ENCODE measurements at places on chromosomes 6 and 20.

- no peak for DNase-seq
These were observed 8.0 kb upstream of the TNFRSF6B start for GRCh38 chr20:63688228-63689045.

- no peak for DNase-seq
These were observed 911.0 kb upstream of the CITED2 start for GRCh38 chr6:140285471-140285870.

DNA sequence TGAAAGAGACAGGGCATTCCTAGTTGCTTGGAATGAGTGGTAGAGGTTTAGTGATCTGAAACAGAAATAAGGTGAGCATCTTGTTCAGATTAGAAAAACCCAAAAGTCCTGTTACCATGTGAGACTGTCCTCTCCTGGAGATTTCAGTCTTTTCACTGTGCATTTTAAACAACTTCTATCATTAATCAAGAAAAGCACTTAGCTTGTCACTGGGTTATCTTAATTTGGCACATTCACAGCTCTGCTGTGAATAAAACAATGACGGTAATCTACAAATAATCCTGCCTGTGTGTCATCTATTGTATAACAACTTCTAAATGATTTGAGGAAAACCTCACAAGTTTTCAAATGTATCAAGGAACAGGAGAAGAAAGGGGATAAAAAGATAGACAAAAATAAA, 9.5 kb upstream of the SMIM8 start:
- no peak for DNase-seq

GRCh38 chr6:74780831-74781230, 425.0 kb downstream of the COL12A1 start:
- no peak for DNase-seq

DNA sequence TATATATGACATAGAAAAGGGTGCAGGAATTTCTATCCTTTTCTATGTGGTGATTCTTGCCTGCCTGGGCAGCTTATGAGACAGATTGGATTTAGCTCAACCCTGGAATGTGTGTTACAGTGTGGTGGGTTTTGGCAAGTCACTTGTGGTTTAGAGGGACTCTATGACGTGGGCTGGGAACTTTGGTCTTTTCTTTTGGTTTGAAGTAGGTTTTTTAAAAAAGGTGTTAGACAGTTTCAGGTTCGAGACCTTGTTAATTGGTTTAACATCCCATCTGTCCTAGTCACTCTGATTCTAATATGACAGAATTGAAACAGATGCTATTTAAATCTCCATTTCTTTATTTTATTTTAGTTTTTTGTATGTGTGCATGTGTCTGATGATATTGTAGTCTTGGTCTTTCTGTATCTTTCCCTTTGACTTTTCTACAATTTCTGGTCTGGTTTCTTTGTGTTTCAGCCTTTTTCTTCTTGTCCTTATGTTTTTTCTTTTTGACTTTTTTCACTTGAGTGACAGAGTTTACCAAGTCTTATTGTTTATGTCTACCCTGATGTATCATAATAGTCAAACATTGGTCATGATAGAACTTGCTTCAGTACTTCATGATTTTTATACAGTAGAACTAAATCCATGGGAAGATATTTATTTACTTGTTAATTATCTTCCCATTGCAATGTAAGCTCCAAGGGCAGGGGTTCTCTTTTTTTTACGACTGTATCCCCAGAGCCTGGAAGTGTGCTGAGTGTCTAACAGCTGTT, 174.3 kb downstream of the CDKAL1 start:
- DNase-seq, result peak; percentile 94

GRCh38 chr6:85911067-85911466, 268.4 kb upstream of the SYNCRIP start:
- DNase-seq, result no peak

DNA sequence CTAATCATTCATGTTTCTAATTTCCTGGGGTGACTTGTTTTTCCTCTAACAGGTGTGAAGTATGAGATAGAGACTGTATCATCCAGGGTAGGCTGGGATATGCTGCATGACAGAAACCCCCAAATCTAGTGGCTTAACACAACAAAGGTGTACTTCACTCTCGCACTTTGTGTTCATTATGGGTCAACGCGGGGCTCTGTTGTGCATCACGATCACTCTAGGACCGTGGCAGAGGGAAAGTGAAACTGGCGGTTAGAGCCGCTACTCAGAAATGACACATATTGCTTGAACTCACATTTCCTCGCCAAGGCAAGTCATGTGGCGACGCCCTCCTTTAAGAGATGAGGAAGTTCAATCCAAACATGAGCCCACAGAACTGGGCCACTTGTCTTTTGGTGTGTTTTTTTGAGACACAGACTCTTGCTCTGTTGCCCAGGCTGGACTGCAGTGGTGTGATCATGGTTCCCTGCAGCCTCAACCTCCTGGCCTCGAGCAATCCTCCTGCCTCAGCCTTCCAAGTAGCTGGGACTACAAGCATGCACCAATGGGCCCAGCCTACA, 41.3 kb downstream of the PCNA start:
- DNase-seq, result no peak

DNA sequence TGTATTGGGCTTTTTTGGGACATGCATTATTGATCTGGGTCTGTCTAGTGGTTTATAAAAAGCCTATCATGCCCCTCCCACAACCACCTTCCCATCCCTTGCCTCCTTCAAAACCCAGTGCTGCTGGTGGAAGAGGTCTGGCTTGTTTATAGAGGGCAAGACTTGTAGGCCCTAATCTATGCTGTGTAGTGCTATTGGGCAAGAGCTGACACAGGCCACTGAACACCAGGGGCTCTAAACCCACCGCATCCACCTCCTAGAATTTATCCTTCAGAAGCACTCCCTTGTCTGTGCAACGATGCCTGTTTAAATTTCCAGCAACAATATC, 30.9 kb downstream of the SULF2 start:
- DNase-seq, result peak; percentile 28
